ENCODE measurements at places on chromosomes 12 and 14.

- peak; percentile 9 for DNase-seq
Measured at GRCh38 chr14:70254476-70254961, 65.8 kb upstream of the SLC8A3 start.

- no peak for DNase-seq
Measured at GRCh38 chr12:101678081-101678480, 19.4 kb upstream of the CHPT1 start.

DNA sequence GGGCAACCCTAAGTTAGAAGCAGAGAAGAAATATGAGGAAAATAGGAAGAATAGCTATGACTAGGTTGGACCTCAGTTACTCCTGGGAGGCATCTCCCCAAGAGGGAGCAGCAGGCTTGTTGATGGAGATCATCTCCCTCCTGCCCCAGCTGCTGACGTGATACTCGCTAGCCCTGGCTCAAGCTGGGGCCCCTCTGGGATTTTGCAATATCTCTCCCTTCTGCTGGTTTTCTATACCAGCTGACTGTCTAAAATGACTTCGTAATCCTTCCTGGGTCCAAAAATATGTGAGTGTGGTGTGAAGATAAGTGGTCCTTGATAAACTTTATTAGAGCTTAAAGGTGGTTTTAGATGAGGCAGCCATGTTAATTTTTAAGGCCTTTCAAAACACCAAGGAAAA, 4.5 kb upstream of the HECTD4 start:
- DNase-seq, result no peak

- DNase-seq, result no peak
Measured at GRCh38 chr14:90616881-90617280, 199.3 kb downstream of the TTC7B start.

- no peak for DNase-seq
Measured at GRCh38 chr12:46459861-46460545, 87.4 kb upstream of the SLC38A2 start.

DNA sequence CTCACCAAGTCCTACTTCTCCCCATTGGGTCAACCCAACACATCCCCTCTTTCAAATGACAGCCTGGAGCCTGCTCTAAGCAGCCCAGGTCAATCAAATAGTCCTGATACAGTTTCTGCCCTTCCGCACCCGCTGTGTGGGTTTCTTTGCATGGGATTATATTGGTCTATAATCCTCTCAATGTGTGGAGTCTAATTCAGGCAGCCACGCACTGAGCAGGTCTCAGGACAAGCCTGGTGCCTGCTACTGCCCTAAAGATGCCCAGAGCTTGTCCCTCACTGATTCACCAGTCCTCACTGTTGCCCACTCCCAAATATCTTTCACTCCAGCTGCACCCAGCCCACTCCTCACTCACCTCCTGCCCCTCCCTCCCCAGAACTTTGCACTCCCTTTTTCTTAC, 16.4 kb downstream of the ACTN1 start:
- no peak for DNase-seq

DNA sequence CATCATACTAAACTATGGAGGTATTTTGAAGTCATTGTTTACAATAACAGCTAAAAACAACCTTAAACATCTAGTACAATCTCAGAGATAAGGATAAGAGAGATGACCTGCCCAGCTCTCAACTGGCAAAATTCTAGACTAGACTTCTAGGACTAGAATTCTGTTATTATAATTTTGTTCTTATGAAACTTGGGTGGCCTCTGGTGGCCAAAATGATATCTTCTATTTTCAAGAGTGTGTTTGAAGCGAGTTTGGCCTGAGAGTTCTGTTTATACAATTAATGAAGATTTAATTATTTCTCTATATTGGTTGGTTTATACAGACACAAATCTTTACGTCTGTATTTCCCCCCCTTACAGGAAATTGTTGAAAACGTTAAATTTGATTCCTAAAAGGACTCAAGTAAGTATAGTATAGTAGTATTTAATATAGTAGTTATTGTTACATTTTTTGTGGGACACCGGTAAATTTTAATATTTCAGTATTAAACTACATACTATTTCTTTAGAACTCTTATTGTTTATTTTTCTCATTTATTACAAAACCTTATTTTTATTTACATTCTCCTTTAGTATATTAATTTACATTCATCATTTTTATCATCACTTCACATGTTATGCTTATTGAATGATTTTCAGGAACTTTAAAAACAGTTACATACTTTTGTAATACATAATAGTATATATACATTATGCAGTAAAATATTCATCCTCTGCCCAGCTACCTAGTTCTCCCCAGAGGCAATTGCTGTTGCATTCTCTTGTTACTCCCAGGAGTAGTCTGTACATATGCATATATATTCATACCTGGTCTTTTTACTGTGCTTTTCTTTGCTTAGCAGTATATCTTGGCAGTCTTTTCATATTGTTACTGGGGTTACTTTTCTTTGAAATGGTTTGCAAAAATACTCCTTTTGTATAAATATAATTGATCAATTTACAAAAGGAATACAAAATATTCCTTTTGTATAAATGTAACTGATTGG, 6.6 kb downstream of the PPHLN1 start:
- DNase-seq, result no peak

- no peak for DNase-seq
Measured at GRCh38 chr12:14910090-14910915, 24.6 kb upstream of the MGP start.

DNA sequence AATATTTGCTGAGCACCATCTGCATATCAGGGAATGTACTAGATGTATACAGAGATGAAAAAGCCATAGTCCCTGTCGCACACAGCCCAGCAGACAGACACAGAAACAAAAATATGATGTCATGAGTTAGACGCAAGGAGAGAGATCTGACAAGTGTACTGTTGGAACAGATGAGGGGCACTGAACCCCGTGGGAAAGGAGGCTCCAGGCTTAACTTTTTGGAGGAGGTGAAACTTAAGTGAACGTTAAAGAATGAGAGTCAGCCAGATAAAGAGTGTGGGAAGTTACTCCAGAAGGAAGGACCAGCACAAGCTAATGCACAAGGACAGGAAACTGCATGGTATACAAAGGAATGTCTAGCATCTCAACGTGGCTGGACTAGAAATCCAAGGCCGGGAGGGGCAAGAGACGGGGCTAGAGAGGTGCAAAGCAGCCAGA, 2.5 kb upstream of the ACTN1 start:
- DNase-seq, result no peak

GRCh38 chr14:44392984-44393383, 114.1 kb downstream of the FSCB start:
- DNase-seq, result no peak

- no peak for DNase-seq
Measured at GRCh38 chr14:91254461-91254860, 10.0 kb upstream of the GPR68 start.

GRCh38 chr14:92794547-92794941, 439 bp downstream of the GOLGA5 start:
- DNase-seq, result no peak

GRCh38 chr12:31308116-31308515, 17.8 kb downstream of the SINHCAF start:
- no peak for DNase-seq

DNA sequence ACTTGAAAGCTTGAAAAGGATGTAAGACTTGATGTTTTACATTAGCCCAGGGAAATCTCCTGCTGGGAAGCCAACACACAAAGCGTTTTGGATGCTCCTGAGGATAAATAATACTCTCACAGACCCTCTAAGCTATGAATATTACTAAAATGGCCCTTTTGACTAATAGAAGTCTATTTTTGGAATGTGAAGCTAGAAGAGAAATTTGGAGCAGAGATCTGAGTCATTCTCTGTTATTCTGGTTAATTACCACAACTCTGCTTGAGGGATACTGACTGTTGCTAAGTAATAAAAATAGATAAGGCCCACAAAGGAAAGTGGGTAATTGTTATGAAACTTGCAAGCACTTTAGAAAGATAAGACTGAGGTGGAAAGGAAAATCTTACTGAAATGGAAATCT, 346.2 kb upstream of the STXBP6 start:
- no peak for DNase-seq

GRCh38 chr14:68655021-68655831, 137.6 kb downstream of the ZFP36L1 start:
- DNase-seq, result no peak

DNA sequence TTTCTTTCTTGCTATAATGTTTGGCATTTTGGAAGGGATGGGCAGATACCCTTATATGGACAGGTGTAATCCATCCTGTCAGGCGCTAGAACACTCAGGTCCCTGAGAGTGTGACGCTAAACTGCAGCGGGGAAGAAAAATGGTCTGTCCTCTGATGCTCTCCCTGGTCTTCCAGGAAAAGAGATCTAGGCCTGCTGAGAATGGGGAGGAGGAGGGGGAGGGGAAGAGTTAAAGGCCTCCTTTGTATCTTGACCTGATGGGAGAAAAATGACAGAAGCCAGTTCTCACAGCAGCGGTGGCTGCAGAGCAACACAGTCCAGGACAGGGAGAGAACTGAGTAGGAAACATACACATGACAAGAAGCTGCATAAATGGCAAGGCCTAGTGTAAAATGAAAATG, 61.1 kb downstream of the RPS6KA5 start:
- no peak for DNase-seq

- no peak for DNase-seq
Measured at GRCh38 chr12:100574187-100575074, 947 bp downstream of the GAS2L3 start.

DNA sequence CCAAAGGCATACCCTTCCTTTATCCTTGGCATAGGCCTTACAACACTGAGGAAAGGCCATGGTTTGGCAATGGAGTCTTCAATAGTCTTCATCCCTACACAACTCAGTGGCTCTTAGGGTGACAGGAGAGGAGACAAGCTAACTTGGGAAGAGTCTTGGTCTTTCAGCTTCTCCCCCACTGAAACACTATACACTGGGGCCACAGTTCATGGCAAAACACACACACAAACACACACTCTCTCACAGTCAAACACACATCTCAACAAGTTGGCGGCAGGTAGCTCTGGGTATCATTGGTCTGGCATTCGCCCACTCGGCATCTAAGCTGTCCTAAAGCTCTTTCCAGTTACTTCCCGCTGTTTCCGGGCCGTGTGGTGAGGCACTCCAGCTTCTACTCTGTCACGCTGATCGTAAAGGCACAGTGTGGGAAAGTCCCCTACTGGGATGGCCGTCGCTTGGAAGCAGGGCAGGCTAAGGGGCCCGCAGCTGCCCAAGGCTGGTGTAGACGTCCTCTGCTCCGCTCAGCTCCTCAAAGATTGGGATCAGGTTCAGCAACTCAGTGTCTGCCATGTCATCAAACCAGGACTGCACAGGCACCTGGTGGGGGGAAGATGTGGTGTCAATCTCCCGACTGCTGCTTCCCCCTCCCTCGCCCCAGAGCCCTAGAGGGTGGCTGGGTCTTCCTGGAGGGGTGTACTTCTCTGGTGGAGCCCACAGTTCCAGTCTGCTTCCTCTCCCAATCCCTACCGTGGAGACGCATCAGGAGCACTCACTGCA, 4.8 kb upstream of the AVIL start:
- no peak for DNase-seq

GRCh38 chr12:82299319-82300025, 58.7 kb downstream of the CCDC59 start:
- DNase-seq, result no peak

DNA sequence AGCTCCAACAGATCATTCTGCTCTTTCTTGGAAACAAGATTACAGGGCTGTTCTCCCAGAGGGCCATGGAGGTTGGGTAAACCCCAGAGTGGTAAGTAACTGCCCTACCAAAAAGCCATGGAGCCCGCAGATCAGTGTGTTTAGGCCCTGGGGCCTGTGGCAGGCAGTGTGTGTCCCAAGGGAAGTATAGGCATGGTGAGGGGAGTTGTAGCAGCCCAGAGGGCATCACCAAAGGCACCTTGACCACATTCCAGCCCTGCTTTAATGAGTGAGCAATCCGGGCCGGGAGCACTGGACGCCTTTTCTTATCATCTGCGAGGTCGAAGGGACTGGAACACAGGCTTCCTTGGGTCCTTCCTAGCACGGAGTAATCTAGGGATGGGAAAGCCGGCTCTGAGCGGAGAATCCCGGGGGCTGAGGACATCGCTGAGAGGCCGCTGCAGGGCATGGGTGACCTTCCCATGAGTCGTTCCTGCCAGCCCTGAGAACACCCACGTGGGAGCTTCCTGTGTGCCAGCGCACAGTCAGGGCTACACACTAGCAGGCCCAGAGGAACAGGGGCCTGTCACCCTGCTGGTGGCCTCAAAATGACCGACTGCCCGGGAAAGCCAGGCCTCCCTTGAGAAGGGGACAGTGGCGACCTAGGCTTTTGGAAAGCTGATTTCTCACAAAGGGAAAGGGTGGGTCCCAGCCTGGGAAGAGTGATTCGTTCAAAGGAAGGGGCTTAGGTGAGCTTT, 91.3 kb downstream of the NINJ2 start:
- no peak for DNase-seq

GRCh38 chr14:104879201-104879982, 14.3 kb downstream of the CEP170B start:
- no peak for DNase-seq

DNA sequence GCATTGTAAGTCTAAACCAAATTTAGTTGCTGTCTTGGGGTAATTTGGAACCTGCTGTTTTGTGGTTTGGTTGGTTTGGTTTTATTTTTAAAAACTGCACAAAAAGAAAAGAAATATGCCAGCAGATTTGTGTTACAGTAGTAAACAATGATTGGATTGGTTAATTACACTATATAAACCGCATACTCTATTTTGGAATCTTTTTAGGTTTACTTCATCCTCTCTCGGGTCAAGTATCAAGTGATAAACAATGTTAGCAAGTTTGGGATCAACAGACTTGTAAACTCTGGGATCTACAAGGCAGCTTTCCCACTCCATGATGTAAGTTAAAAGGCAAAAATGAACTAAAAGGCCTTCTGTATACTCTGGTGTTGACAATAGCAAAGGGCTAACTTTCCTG, 132.4 kb downstream of the ANO6 start:
- no peak for DNase-seq

DNA sequence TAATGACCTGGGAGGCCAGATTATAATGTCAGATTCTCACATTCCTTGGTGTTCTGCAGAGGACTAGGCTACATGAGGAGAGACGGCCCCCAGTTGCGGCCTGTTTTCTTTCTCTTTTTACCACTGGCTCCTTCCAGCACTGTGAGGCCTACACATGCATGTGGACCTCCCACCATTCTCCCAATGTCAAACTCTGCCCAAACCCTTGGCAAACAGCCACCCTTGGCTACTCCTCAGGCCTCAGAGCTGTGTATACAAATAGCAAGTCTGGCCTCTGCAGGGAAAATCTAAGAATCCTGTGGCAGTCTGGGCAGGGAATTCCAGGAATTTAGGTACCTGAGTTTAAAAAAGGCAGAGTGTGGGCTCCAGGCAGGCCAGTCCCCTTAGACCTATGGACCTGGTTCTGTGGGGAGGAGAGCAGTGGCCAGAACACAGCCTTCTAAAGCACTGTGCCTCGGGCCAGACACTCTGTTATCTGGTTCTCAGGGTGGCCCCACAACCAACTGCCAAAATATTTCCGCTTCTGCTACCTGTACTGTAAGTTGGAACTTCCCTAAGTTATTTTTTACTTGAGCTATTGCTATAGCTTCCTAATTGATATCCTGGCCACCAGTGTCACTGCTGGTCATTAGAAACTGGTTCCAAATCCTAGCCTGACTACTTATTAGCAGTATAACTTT, 19.9 kb upstream of the NEDD1 start:
- DNase-seq, result no peak

GRCh38 chr14:31326111-31326510, 94.2 kb downstream of the HEATR5A start:
- DNase-seq, result no peak
